ENCODE measurements at places on chromosomes 2 and 18.

- no peak for DNase-seq
Measured at GRCh38 chr2:150716186-150716585, 228.7 kb upstream of the RND3 start.

DNA sequence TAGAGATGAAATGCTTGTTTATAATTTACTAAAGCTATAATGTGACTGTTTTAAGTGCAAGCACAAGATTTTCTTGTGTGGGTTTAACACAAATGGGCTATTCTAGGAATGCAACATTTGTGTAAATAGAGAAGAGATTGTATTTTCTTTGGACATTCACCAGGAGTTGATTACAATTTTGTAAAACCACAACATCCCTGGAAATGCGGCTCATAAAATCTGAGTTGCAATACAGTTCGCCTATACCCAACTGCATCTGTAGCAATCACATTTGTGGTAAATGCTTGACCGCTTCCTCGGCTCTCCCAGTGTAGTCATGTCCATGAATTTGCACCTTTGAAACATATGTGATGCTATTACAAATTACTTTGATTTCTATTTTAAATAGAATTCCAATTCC is 348.7 kb upstream of the CDH20 start:
- DNase-seq, result no peak

GRCh38 chr18:6629635-6630140 is 99.8 kb upstream of the ARHGAP28 start:
- DNase-seq, result no peak

DNA sequence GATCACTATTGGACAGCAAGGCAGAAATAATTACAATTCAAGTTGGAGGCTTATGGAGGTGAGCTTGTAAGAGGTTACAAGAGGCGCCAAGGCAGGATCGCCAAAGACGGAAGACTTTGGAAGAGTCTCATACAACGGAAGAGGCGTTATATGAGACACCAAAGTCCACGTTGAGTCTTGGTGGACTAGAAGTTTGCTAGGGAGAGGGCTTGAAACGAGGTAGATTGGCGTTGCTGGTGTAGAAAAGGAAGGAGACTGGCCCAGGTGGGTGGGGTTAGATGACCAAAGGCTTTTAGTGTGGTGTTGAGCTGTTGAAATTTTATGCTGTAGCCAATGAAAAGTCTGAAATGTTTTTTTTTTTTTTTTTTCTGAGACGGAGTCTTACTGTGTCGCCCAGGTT is 1.4 kb downstream of the MSH2 start:
- no peak for DNase-seq

- DNase-seq, result no peak
Measured at GRCh38 chr2:126496493-126496892, 159.5 kb upstream of the GYPC start.

GRCh38 chr18:26574958-26575864 is 26.9 kb upstream of the KCTD1 start:
- no peak for DNase-seq

- DNase-seq, result no peak
Measured at GRCh38 chr2:85327160-85327821, 498 bp downstream of the TGOLN2 start.

- no peak for DNase-seq
Measured at GRCh38 chr2:19810148-19810547, 91.6 kb downstream of the TTC32 start.

- DNase-seq, result no peak
Measured at GRCh38 chr2:33008716-33009115, 62.0 kb downstream of the LTBP1 start.

GRCh38 chr18:9661564-9661963 is 46.5 kb upstream of the RAB31 start:
- DNase-seq, result no peak

DNA sequence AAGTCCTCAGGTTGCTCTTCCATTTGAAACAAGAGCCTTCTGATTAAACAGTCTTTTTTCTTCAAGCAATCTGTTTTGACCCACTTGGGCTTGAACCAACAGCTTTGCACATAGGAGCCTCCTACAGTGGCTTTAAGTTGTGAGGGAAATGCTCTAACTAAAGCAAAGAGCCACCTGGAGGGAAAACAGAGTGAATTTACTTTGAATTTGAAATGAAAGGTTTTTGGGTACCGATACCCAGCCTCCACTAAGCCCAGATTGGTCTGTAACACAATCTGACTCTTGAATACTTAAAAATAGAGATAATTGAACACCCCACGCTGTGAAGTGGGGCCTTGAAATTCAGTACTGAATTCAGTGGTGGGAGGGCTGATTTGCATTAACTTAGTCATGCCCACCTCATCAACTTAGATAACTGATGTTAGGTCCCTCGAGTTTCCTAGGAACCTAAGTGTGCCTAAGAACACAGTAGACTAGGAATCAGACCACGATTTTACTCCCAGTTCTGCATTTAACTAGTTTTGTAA is 56.3 kb upstream of the ACVR1C start:
- DNase-seq, result no peak

DNA sequence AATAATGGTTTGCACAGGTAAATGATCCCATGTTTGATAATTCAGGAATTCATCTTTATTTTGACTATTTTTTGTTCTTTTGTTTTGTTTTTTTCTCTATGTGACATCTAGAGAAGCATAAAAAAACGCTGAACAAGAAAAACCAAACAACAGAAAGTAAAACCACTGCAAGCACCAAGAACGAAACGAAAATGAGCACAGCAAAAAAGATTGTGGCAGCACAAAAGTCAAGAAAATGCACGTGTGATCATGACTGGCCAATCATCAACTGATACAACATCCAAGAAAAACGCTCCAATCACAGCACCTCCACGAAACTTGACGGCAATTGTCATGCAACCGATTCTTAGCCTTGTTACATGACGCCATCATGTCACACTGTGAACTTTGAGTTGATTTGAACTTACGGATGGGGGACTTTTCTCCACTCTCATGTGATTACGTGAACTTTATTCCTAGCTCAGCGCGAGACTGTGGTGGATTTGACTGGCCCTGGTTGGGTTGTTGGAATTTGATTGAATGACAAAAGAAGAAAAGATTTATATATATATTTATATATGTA is 318.7 kb downstream of the CELF4 start:
- DNase-seq, result no peak

DNA sequence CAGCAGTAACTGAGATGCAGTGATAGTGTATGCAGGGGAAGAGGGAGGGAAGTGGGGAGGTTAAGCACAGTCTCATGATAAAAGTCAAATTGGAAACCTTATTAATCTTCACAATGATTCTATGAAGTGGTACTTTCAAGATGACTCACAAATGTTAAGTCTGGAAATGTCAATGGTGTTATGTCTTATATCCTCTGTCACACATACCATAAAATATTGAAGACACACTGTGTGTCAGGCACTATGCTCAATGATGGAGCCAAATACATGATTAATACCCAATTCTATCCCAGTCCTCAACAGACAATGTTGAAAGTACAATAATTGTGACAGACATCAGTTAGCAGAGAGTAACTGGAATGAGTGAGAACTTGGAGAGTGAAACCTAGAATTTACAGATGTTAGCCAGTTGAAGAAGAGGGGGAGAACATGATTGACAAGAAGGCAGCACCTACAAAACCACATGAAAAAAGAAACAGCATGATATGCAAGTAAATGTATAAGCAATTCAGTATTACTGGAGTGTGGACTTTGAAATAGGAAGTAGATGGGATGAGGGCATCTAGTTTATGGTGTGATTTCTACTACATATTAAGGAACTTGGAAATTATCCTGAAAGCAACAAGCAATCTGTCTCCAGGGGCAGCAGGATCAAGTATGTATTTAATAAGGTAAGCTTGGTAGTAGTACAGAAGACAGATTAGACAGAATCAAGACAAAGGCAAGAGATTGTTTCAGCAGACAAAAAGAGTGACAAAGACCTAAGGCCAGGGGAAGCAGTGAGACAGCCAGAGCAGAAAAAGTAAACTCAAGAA is 107.6 kb downstream of the STRN start:
- DNase-seq, result no peak

Measured in activated CD4-positive, alpha-beta T cell treated with anti-CD3 and anti-CD28 coated beads for 24 hours (primary cell).